ENCODE measurements at places on chromosomes 12 and 14. TPM values are rescaled to one million over a fixed set of nuclear protein-coding genes. Genes with fewer than 3 reads are reported as not detected.

The STON2 gene
- 100 TPM for total RNA-seq

The LMNTD1 gene
- 0.19 TPM for total RNA-seq

The TMPRSS12 gene
- total RNA-seq, result not detected

The ABCC9 gene
- 0.05 TPM for total RNA-seq

The GON7 gene
- total RNA-seq, result 14.4 TPM

The PIWIL1 gene
- total RNA-seq, result not detected

The PIANP gene
- not detected for total RNA-seq

The INHBC gene
- total RNA-seq, result not detected

The MUCL1 gene
- total RNA-seq, result not detected

The LRRK2 gene
- 0.65 TPM for total RNA-seq

The ESPL1 gene
- 4.8 TPM for total RNA-seq

The BDKRB1 gene
- total RNA-seq, result not detected

The MYO1H gene
- total RNA-seq, result not detected

The TAS2R8 gene
- not detected for total RNA-seq

The NXPH4 gene
- total RNA-seq, result 0.51 TPM

The PLCZ1 gene
- not detected for total RNA-seq

DNA sequence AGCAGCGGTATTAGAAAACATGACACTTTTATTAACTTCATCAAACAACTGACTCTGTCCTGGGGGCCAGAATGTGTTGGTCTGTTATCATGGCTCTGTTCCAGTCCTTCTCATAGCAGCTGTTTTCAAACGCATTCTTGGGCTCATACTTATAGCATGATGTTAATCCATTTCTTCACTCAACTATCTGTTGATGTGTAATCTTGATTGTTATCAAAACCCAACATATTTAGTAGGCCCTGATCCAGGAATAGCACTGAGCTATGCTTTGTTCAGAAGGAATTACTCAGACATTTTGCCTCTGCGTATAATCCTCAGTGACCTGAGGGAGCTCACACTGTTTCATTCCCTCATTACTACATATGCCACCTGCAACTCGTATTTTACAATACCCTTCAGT is 315.9 kb downstream of the BMP4 start:
- no peak for DNase-seq

DNA sequence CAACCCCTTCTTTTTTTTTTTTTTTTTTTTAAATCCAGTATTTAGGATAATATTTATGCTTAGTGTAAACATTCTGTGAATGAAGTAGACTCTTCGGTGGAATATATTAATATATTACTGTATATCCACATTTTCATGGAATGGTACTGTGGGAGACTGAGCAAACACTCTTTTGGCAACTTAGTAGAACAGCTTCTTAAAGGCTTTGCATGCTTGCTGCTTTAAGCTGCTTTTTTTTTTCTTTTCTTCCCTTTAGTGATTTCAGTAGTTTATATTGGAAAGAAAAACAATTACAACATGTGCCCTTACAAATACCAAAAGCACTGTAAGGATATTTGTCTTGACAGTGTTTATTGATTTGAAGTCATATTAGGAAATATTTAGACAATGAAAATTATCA is 78.9 kb downstream of the AEBP2 start:
- no peak for DNase-seq

GRCh38 chr14:104968541-104969401 is 9.4 kb downstream of the AHNAK2 start:
- peak; percentile 72 for DNase-seq

DNA sequence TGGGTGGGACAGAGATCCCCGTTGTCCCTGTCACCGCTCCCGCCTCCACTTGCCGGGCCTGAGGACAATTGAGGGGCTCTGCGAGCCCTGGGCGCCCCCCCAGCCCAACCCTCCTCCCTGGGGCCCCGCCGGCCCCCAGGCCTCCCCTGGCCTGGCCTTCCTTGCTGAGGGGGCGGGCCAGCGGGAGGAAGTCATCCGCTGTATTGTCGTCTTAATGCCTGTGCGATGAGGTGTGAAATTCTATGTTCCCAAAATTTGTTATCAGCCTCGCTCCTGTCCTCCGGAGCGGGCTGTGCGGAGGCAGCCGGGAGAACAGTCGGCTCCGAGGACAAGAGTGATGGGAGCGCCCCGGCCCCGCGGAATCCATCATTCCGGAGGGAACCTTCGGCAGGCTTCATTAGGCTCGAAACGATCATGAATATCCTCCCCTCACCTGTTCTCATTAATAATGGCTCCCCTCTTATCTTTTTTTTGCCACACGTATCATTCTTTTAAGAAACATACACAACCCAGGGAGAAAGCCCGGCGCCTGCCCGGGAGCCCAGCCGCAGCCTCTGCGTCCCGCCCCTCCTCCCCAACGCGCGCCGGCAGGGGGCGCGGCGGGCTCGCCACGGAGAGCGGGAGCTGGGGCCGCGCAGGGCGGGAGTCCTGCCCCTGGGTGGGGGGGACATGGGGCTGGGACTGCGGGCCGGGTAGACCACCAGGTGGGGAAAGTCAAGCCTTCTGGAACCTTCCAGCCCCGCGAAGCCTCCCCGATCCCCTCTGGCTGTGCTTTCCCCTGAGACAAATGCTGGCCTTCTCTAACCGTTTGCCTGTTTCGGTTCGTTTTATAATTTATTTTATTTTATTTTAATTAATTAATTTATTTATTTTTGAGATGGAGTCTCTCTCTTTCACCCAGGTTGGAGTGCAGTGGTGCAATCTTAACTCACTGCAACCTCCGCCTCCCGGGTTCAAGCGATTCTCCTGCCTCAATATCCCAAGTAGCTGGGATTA is 17.1 kb upstream of the DLK1 start:
- DNase-seq, result peak; percentile 60

DNA sequence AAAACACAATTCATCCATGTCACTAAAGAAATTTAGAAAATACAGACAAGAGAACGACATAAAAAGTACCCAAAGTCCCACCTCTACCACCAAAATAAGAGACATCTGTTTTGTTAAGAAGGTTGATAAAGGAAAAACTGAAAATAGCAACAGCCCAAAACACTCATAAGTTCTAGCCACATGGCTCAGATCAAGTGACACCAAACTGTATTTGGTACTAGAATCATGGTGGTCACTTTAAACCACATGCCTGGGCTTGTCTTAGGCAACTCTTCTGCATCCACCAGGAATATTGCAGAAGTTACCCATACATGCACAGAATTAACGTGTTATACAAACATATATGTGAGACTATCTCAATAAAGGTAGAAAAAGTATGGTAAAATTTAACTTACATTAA is 78.2 kb upstream of the GTF2A1 start:
- DNase-seq, result no peak

GRCh38 chr12:120640861-120641833 is 721 bp downstream of the CABP1 start:
- DNase-seq, result peak; percentile 71

DNA sequence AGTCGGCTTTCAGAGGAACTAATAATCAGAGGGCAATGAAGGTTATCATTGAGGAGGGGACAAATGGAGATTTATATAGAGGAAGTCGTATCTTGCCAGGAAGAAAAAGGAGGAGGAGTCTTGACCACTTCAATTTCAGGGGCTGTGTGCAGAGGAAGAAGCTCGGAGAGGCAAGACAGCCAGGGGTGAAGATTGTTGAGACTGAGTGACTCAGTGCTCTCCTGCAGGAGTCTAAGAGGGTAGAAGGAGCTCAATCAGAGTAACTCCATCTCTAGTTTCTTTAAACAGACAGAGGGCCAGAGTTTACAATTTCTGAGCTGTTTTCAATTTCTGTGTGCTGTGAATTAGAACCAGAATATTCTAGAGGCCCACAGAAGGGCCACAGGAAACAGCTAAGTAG is 439.3 kb upstream of the PRICKLE1 start:
- no peak for DNase-seq

DNA sequence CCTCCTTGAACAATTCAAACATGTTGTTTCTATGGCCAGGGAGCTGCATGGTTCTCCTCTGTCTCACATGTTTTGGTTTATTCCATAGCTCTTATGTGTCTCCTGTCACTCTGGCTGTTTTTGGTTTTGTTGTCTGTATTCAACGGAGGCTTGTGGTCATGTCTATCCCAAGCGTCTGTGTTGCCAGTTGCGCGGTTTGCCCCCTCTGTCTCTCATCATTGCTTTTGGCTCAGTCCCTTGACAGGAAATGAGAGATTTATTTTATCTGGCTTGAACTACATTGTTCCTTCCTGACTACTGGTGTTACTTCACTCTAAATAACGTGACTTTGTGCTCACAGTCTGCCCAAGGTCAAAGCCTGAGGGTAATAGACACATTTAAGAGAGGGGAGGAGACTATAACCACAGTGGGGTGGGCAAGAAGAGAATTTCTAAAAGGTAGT is 96.4 kb upstream of the SOX5 start:
- peak; percentile 60 for DNase-seq

DNA sequence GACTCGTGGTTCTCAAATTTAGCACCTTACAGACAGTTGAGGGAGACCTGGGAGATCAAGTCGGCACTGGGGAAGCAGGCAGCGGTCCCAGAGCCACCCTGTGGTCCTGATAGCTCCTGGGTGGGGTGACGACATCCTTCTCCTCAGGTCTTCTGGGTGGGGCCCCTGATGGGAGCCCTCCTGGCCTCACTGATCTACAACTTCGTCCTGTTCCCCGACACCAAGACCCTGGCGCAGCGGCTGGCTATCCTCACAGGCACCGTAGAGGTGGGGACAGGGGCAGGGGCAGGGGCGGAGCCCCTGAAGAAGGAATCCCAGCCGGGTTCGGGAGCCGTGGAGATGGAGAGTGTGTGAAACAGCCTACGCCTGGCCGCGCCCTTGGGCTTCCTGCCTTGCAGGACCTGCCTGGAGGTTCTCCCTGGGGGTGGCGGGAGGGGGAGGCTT is 2.6 kb downstream of the AQP6 start:
- DNase-seq, result no peak

GRCh38 chr14:90985601-90986242 is 74.7 kb downstream of the RPS6KA5 start:
- DNase-seq, result no peak

- DNase-seq, result no peak
Measured at GRCh38 chr12:27787559-27787958, 7.5 kb upstream of the MANSC4 start.

DNA sequence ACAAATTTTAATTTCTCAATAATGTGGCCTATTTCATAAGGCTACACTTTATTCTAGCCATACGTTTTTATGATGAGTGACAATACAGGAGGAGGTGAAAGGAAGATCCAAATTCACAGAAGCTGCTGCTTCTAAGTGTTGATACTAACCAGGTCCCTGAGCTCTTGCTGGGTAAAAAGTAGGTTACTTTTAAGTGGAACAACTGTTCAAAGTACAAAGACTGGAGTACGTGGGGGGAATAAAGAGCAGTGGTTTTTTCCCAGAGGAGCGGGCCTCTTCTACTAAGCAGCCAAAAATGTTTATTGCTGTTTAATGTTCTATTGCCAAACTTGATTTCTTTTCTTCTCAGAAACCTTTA is 301.8 kb downstream of the AEBP2 start:
- no peak for DNase-seq

DNA sequence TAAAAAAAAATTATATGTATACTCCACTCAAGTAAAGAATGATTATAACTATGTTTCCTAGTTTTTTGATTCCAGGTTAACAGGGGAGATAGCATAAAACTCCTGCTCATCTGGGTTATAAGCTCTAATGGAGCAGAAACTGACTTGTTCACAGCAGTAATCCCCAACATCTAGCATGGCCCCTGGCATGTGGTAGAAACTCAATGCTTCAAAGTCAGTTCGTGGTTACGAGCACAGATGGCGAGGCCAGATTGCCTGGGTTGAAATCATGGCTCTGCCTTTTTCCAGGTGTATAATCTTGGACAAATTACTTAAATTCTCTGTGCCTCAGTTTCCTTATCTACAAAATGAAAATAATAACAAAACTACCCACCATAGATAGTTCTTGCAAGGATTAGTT is 183.8 kb downstream of the TTC7B start:
- DNase-seq, result no peak

DNA sequence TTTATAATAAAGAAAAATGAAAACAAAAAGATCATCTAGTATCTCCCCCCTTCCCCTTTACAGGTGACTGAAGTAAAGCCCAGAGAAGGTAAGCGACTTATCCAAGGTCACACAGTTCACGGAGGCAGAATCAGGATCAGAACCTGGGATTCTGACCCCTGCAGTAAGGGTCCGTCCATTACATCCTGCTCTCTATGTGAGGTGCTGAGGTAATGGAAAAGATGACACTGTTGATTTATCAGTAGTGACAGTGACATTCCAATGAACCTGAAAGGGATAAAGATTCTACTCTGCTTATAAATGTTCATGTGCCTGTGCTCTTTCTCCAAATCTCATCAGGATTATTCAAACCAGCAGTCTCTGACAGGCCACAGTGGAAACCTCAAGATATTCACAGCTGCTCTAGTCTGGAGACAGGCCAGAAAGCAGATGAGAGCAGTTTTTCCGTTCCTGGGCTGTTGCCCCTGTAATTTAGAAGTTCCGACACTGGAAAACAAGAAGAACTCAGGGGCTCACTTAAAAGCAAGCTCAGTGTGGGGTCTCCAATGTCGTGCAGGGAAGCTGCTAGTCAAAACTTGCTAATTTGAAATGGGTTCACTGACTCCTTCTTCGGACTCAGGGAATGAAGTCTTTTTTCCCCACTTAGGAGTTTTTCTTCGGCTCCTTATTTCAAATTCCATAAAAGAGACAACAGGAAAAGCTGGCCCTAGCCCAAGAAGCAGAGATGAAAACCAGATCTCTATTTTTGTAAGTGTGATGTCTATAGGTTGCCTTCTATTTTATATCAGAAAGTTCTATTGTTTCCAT is 131.8 kb upstream of the EEA1 start:
- peak; percentile 51 for DNase-seq

- no peak for DNase-seq
Measured at GRCh38 chr14:99378782-99379214, 101.9 kb downstream of the SETD3 start.

- no peak for DNase-seq
Measured at GRCh38 chr12:131386167-131386521, 324.7 kb upstream of the SFSWAP start.

- no peak for DNase-seq
Measured at GRCh38 chr14:65296402-65296801, 116.1 kb upstream of the FUT8 start.

- DNase-seq, result no peak
Measured at GRCh38 chr14:68369281-68370056, 423.4 kb downstream of the ZFP36L1 start.

- no peak for DNase-seq
Measured at GRCh38 chr12:72135021-72135301, 137.2 kb upstream of the TRHDE start.

DNA sequence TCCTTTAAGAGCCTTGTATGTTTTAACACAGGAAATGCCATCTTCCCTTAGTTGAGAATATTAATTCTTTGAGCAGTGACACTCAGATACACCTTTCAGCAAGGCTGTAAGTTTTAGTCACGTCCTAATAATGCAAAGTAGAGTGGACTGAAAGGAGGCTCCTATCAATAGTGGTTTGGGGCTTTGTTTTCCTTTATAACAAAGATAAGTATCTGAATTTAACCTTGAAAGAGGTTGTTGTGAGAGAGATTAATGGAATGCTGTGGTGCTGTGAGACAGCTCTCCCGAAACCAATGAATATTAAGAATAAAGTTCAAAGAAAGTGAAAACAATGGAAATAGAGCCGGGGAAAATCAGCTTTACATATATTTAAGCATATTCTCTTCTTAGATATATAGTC is 259.6 kb downstream of the ERC1 start:
- peak; percentile 4 for DNase-seq
